ENCODE measurements at places on chromosomes 12 and 14.

GRCh38 chr12:130222519-130223218 lies 60.4 kb downstream of the FZD10 start:
- DNase-seq, result no peak

- DNase-seq, result no peak
Measured at GRCh38 chr14:28759653-28760313, 6.8 kb upstream of the FOXG1 start.

- no peak for DNase-seq
Measured at GRCh38 chr14:106848330-106849121, 1322.1 kb downstream of the TMEM121 start.

DNA sequence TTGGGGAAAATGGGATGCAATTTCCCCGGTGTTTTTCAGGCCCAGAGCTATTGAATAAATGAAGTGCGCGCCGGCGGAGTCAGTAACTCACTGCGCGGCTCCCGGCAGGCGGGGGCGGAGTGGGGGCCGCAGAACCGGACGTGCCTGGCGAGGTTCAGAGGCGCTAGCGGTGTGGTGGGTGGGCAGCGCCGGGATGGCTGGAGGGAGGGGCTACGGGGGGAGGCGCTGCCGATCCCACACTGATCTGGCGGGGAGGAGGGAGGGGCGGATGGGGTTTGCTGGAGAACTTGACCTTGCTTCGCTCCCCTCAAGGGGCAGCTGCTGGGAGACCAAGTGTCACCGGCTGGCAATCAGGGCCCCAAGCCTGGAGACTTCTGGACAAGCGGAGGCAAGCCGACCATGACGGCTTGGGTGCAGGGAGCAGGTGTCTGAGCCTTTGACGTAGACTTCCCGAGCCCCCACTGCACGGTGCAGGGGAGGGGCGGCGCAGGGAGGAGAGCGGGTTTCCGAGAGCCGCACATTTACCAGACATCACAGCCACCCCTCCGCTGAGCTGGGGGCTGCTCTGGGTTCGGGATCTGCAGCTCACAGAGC lies 174.1 kb upstream of the RTL1 start:
- no peak for DNase-seq

DNA sequence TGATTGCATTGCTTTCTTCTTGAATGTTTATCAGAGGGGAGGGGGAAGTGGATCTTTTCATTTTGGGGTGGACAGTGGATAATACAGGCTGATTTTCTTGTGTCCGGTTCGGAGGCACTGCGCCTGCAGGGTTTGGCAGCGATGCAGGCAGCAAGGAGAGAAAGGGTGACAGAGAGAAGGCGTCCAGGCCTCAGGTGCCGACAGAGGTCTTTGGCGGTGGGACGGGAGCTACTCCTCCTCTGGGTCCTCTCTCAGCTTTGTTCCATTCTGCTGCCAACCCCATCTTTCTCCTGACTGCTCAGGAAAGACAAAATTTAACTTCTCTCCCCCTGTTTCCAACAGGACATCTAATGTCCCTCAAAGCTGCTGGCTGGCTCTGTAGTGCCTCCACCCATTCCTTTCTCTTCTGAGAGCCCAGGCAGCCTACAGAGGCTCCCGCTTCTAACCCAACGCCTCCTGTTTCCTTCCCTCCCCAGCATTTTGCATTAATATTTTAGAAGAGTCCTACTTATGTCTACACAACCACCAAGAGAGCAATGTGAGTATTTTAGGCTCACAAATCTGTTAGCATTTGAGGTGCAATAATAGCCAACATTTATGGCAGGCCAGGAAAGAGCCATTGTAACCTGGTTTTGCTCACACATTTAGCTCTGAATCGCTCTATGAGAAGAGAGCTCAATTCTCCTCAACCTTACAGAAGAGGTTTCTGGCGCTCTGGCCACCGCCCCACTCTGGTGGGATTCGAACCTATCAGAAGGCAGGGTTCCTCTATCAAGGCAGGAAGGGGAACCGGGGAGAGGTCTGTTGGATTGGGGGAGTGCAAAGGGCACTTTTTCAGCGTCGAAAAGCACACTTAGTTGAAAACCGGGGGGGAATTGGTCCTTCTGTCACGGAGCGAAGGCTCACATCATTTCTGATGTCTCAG lies 7.1 kb upstream of the TBX5 start:
- no peak for DNase-seq

DNA sequence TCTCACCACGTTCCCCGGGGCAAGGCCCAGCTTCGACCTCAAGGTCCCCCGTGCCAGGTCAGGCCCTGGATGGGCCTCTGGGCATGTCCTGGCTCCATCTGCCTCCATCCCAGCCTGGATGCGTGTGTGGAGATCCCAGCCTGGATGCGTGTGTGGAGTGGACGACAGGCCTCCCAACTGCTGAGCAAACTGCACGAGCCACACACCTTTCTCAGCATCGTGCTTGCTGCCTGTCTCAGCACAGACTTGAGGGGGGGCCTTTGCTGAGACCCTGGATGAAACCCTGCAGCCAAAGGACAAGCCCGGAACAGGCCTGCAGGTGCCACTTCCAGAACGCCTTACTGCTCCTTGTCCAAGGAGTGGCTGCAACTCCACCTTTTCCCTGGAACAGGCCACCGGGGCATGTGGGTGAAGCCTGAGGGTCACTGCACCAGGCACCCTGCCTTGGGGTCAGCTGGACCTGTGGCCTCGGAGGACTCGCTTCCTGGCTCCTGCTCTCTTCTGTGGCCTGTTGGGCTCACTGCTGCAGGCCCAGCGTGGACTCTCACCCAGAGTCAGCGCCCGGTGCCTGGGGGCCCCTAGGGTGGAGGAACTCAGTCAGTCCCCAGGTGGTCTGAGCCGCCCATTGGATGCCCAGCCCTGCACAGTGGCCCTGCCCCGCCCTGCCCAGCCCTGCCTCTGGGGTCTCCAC lies 176.0 kb downstream of the KIF26A start:
- no peak for DNase-seq

DNA sequence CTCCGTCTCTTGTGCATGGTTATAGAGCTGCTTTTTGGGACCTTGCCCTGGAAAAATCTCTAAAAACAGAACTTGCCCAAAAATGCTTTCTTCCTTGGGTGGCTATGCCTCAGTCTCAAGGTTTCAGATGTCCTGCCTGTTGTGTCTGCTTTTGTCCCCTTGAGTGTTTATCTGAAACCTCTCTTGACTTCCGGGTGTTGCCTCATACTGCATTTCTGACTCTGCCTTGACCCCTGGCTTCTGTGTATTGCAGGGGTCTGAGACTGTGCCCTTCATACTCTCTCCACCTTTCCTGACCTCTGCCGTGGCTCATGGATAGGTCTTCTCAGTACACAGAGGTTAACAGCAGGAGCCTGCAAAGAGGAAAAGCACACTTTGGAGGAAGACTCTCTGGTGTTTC lies 124.8 kb upstream of the NTF3 start:
- DNase-seq, result peak; percentile 11

GRCh38 chr12:44812062-44812461 lies 64.1 kb downstream of the NELL2 start:
- no peak for DNase-seq

- no peak for DNase-seq
Measured at GRCh38 chr14:38958589-38958988, 144.4 kb downstream of the SEC23A start.

GRCh38 chr12:27178723-27179399 lies 65.2 kb upstream of the STK38L start:
- DNase-seq, result peak; percentile 18

DNA sequence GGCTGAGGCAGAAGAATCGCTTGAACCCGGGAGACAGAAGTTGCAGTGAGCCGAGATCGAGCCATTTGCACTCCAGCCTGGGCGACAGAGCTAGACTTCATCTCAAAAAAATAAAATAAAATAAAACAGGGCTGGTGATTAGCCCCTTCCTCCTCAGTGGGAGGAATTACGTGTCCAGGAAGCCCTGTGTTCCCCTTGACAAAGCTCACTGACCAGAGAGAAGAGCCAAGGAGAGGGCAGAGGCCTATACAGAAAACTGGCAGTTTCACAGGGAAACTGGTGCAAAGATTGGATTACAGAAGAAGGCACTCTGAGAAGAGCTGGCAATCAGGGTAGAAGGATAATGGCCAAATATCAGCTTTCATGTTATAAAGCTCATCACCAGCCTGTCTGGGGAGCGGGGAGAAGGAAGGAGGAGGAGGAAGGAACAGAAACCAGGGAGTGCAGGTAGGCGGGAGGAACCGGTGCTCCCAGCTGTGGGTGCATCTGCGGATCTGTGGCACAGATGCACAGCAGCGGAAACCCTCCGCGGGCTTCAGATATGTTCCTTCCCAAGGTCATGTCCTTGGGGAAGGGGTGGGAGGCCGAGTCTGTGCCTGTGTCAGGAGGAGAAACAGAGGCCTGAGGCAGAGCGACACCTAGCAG lies 6.7 kb downstream of the RAB15 start:
- DNase-seq, result no peak

DNA sequence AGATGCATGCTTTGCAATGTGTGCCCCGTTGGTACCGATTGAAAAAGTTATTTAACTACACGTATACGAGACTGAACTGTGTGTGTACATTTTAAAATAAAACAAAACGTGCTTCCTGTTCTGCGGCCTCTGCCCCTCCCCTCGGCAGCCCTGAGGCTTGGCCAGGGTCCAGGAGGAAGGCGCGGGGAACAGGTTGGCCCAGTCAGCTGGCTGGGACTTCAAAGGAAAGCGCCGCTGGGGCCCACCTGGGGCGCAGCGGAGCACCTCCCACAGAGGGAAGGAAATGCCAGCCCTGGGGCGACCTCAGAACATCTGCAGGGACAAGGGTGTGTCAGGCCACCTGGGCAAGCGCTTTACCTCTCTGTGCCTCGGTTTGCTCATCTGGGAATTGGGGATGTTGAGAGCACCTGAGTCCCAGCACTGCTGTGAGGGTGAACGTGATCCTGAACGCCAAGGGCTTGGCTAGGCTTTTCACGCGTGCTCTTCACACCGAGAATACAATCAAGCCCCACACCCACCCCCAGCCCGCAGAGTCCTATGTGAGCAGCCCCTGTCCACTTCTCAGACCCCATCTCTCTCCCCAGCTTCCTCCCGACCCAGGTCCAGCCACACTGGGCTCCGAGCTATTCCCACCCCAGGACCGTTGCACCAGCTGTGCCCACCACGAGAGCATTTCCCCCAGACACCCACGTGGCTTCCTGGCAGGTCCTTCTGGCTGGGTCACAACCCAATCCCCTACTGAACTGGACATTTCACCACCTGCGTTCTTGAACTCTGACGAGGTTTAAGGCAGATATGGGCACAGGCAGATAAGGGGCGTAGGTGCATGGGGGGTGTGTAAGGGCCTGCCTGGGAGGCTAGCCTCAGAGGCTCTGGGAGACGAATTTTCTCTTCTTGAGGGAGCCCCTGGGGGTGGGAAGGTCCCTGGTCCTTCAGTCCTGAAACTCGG lies 41.9 kb upstream of the NCOR2 start:
- DNase-seq, result peak; percentile 96
